Brain (organoid and tissue), 16 donors: ENCODE measurements at places on chromosomes 7 and 10. TPM values are rescaled to one million over a fixed set of nuclear protein-coding genes. Genes with fewer than 3 reads are reported as not detected.

Gene SPACDR
- polyA plus RNA-seq, result 1.6 TPM

Gene RHOBTB1
- polyA plus RNA-seq, result 3.4 TPM

Gene ENO4
- polyA plus RNA-seq, result 0.41 TPM

Gene TOMM7
- 836 TPM for polyA plus RNA-seq

Gene TMEM130
- 62.5 TPM for polyA plus RNA-seq

Gene SLC26A4
- polyA plus RNA-seq, result not detected

Gene OR2A7
- 0.70 TPM for polyA plus RNA-seq

Gene HBP1
- polyA plus RNA-seq, result 44.3 TPM

Gene ECHS1
- polyA plus RNA-seq, result 132 TPM

Gene ARHGEF35
- polyA plus RNA-seq, result 0.22 TPM

Gene HHEX
- 5.1 TPM for polyA plus RNA-seq

Gene MKX
- 0.61 TPM for polyA plus RNA-seq

Gene PTN
- polyA plus RNA-seq, result 169 TPM

Gene EIF3B
- polyA plus RNA-seq, result 120 TPM

Gene NYAP1
- 20.8 TPM for polyA plus RNA-seq

Gene CRHR2
- polyA plus RNA-seq, result 0.49 TPM

Gene NAT16
- 41.0 TPM for polyA plus RNA-seq

Gene PRR15
- polyA plus RNA-seq, result 0.19 TPM

Gene HOXA7
- 1.3 TPM for polyA plus RNA-seq

Gene C10orf143
- polyA plus RNA-seq, result 5.4 TPM

Gene GHRHR
- polyA plus RNA-seq, result 1.6 TPM

Gene SORCS3
- 0.88 TPM for polyA plus RNA-seq

Gene CPA2
- 0.97 TPM for polyA plus RNA-seq

Gene CTBP2
- 37.8 TPM for polyA plus RNA-seq

Gene MRLN
- polyA plus RNA-seq, result not detected

Gene PVRIG
- polyA plus RNA-seq, result 0.22 TPM

Gene CYP26C1
- not detected for polyA plus RNA-seq

Gene PPP2R2D
- polyA plus RNA-seq, result 44.5 TPM

Gene AGR3
- polyA plus RNA-seq, result 0.78 TPM

Gene MSMB
- not detected for polyA plus RNA-seq

Gene ITIH2
- 0.54 TPM for polyA plus RNA-seq
